ENCODE measurements at places on chromosomes 1 and 21.

DNA sequence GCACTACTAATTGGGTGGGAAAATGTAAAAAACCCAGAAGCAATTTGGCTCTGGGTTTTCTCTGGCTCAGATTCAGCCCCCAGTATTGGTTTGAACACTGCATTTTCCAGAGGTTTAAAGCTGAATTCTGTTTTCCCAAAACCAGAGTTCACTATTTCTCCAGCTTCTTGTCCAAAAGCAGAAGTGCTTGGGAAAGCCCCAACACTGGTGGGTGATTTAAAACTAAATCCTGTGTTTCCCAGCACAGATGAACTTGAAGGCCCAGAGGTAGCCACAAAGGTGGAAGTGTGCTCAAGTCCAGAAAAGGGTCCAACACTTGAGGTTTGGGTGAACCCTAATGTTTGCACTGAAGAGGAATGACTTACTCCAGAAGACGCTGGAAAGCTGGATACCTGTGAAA is 678 bp downstream of the MCM3AP start:
- no peak for DNase-seq

DNA sequence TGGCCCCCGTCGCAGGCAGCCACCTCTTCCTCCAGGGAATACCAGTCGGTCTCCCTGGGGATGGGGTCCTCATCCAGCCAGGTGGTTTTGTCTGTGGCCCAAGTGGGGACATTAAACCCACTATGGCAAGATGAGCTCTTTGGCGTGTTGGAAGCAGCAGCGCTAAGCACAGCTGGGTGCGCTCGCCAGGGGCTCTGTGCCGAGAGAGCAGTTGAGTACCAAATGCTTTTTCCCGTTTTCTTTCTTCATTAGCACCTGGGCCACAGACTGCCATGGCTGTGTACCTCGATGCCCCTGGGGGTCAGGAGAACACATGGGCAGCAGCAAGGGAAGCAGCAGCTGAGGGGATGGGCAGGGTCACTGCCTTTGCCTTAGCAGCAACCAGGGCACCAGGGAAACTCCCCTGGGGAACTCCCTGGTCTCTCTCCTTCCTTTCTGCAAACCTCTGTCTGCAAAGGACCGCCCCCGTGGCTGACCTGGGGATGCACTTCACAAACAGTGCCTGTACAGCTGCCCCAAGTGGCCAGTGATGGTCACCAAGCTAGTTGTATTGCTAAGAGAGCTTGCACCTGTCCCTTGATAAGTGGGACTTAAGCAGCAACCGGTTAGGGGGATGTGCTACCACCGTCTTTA is 31.1 kb downstream of the EDARADD start:
- no peak for DNase-seq

DNA sequence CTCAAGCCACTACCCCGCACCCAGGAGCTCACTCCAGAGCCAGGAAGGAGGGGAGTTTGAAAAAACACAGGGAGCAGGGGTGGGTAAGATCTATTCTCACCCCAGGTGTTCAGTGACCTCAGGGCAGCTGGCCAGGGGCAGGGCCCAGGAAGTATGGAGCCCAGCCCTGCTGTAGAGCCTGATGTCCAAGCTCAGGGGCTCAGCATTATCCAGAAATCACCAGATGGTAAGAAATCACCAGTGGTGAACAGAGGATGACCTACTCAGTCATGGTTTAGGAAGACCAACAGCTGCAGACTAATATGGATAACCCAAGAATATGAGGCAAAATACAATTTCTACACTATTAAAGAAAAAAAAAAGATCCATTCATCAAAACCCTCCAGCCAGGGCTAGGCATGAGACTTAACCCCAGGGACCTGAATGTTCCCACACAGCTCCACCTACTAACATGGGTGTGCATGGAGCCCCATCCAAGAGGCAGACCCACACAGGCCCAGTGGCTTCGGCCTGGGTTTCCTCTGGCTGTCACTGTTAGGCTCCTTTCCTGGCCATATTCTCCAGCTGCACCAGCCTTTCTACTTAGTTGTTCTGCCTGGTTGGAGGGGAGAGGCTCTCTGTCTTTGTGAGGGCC is 67.6 kb downstream of the KCNN3 start:
- no peak for DNase-seq

- no peak for DNase-seq
Observed at GRCh38 chr21:21612466-21612865, 614.3 kb downstream of the NCAM2 start.

GRCh38 chr1:181044449-181044966 is 10.7 kb downstream of the MR1 start:
- DNase-seq = no peak

DNA sequence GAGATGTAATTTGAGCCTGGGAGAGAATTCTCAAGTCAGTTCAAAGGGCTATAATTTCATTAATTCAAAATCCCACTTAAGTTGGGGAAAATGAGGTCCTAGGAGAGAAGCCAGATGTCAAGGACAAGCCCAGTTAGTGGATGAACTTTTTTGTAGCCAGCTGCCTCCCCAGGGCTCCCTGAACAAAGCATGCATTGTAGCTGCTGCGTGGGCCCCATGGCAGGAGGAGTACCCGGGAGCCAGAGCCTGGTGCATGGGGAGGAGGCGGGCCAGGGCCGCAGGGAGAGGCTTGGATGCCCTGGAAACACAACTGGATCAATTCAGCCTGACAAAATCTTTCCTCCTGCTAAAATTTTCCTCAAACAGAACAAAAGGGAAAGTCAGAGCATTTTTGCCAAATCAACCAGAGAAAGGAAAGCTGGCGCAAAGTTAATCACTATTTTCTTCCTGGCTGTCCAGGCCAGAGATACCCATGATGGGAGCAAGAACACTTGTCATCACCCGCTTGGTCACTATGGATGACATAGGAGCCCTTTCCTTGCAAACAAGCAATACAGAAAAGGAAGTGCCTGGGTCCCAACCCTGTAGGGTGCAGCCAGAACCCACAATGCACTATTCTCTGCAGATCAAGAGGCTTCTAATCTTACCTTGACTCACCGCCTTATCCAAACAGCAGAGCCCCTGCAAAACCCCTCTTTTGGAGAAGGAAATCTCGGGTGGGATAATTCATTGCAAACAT is 248.1 kb upstream of the RAB4A start:
- no peak for DNase-seq

DNA sequence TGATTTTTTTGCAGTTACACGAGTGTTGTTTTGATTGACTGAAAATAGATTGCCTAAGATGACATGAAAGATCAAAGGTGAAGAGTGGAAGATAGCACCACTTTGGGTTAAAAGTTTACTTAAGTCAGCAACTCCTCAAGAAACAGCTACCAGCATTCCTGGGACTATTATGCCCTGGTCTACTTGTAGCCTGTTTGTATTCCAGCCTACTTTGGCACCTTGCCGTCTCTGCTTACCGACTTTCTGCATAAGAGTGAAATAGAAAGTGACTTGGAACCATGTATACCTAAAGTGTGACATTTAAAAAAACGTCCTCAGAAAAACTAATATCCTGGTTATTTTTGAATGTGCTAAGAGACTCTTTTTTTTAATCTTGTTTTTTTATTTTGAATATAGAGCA is 631.5 kb upstream of the PTBP2 start:
- DNase-seq = no peak

- DNase-seq = no peak
Observed at GRCh38 chr1:63982201-63982600, 208.4 kb downstream of the ROR1 start.

DNA sequence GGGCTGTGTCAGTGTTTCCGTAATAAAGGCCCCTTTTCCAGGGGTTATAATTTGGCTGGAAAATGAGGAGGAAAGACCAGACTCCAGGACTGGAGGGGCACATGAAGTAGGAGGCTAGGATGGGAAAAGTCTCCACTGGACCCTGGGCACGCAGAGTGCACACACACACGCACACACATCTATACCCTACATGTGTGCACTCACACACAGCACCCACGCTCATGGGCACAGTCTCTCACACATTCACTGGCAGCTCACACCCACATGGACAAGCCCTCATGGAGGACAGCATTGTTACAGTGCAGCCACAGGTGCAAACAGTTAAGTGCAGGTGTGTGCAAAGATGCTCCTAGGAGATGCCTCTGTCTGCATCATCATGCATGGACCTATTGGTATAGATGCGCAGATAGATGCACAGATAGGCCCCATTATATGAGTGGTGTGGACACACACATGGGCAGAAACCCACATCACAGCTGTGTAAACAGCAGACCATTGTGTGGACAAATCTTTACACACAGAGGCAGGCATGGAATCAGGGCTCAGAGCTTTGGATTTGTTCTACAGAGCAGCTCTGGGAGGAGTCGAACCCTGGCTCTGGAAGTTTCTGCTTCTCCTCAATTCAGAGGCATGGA is 9.1 kb upstream of the RUNX3 start:
- no peak for DNase-seq

GRCh38 chr1:37537378-37537777 is 16.7 kb downstream of the SNIP1 start:
- peak; percentile 24 for DNase-seq

DNA sequence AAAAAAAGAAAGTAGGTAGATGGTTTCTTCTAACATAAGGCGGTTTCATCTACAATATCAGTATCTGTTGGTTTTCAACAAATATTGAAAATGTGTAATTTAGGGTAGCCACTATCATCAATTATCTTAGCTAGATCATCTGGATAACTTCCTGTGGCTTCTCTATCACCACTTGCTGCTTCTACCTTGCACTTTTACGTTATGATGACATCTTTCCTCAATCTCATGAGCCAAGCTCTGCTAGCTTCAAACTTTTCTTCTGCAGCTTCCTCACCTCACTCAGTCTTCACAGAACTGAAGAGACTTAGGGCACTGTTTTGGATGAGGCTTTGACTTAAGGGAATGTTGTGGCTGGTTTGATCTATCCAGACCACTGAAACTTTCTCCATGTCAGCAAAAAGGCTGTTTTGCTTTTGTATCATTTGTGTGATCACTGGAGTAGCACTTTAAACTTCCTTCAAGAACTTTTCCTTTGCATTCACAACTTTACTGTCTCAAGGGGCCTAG is 144.9 kb upstream of the HP1BP3 start:
- DNase-seq = no peak

- DNase-seq = peak; percentile 68
Observed at GRCh38 chr1:87292684-87293493, 35.8 kb upstream of the LMO4 start.

DNA sequence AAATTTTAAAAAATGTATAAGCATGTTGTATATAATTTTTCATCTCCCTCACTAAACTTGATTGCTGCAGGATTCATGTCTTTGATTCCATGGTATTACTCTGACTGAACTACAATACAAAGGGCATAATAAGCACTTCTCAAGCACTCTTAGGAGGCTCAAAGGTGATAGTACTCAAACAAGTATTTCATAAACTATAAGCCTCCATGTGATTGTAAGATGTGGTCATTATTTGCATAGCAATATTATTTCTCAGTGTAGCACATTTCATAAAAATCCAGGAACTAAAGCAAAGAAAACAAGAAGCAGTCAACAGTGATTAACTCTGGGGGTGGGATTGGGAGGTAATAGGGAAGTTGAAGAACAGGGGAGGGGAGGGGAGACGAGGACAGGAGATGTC is 106.2 kb upstream of the DPT start:
- no peak for DNase-seq

- DNase-seq = no peak
Observed at GRCh38 chr1:160548183-160548582, 25.1 kb upstream of the SLAMF6 start.

DNA sequence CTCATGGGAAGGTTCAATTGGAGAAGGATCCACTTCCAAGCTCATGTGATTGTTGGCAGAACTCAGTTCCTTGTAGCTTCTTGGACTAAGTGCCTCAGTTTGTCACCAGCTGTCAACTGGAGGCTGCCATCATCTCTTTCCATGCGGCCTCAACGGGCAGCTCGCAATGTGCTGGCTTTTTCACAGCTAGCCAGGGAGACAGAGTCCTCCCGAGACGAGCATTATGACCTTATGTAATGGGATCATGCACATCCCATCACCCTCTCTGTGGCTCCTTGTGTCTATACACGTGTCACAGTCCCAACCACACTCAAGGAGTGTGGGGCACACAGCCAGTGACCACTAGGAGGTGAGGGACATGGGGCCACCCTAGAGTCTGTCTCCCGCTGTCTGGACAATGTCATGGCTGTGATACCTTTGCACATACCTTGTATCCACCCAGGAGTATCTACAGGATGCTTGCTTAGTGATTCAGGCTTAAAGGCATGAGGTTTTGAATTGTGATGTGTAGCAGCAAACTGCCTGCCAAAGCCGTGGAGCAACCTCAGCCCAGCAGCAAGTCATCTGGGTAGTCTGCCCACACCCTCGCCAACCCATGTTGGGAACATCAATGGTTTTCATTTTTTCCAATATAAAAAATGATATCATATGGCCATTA is 3.9 kb upstream of the KRTAP10-6 start:
- DNase-seq = no peak

- no peak for DNase-seq
Observed at GRCh38 chr21:43020771-43021170, 46.4 kb downstream of the PKNOX1 start.

GRCh38 chr1:28956038-28956464 is 41.7 kb downstream of the EPB41 start:
- DNase-seq = no peak

GRCh38 chr1:14880456-14881316 is 272.9 kb upstream of the TMEM51 start:
- DNase-seq = no peak

GRCh38 chr1:8211883-8212579 is 105.9 kb upstream of the SLC45A1 start:
- peak; percentile 93 for DNase-seq

GRCh38 chr1:32500387-32501209 is 35.7 kb downstream of the ZBTB8B start:
- peak; percentile 56 for DNase-seq

GRCh38 chr1:31479811-31480210 is 66.8 kb downstream of the SERINC2 start:
- DNase-seq = no peak

DNA sequence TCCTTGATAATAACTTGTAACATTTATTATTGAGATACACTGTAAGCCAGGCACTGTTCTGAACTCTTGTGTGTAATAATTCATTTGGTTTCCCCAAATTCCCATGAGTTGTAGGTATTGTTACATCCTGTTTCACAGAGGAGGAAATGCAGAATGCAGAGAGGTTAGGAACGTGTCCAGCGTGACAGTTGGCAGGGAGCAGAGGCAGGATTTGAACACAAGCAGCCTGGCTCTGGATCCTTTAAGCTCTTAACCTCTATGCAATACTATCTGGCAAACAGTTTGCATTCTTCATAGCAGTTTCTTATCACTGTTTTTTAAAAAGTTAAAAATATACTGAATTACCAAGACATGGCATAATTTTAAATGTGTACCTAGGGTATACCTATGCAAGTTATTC is 30.5 kb downstream of the EEIG2 start:
- DNase-seq = peak; percentile 74

GRCh38 chr1:202255343-202255742 is 61.7 kb downstream of the LGR6 start:
- no peak for DNase-seq

DNA sequence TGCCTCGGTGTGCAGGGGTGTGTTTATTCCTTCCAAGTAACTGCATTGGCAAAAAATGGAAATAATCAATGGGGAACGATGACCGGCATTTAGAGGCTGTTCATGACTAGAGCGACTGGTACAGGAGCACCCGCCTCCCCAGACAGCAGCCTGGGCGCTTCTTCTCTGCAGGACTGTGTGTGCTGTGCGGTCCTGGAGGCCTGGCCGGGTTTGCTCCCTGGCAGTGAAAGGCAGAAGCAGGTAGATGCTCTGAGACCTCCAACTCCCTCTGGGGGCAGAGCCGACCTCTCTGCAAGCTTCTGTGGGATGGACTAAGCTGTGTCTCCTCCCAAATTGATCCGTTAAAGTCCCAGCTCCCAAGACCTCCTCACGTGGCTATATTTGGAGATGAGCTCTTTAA is 59.2 kb upstream of the ACTRT2 start:
- no peak for DNase-seq

GRCh38 chr1:25695771-25696311 is 79.2 kb downstream of the MAN1C1 start:
- DNase-seq = peak; percentile 78

GRCh38 chr1:246724731-246725095 is 504 bp downstream of the SCCPDH start:
- DNase-seq = no peak

Measured in dermis microvascular lymphatic vessel endothelial cell (primary cell).